Stimulated activated CD4-positive, alpha-beta T cell treated with anti-CD3 and anti-CD28 coated beads, Interleukin-4, amount 100 ng/mL, for 24 hours (primary cell): ENCODE measurements at places on chromosomes 4 and X.
A peak's percentile ranks its signal among the peaks of the same experiment; 100 is the strongest.

DNA sequence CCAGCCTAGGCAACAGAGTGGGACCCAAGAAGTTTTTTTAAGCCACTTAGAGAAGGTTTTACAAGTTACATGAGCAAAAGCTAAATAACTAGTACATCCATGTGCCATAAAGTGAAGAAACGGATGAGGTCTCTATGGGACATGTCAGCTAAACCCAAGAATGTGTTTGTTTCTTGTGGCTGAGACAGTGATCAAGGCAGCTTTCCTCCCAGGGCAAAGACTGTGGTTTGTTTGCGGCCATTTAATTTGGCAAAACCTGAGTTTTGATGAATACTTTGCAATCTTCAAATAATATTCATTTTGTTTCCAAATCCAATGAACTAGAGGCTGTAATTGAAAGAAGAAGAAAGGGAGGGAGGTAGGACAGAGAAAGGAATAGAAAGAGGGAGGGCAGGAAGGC is 44.9 kb upstream of the SLC2A9 start:
- no peak for DNase-seq

GRCh38 chr4:52877036-52877435 is 14.9 kb downstream of the RASL11B start:
- no peak for DNase-seq

DNA sequence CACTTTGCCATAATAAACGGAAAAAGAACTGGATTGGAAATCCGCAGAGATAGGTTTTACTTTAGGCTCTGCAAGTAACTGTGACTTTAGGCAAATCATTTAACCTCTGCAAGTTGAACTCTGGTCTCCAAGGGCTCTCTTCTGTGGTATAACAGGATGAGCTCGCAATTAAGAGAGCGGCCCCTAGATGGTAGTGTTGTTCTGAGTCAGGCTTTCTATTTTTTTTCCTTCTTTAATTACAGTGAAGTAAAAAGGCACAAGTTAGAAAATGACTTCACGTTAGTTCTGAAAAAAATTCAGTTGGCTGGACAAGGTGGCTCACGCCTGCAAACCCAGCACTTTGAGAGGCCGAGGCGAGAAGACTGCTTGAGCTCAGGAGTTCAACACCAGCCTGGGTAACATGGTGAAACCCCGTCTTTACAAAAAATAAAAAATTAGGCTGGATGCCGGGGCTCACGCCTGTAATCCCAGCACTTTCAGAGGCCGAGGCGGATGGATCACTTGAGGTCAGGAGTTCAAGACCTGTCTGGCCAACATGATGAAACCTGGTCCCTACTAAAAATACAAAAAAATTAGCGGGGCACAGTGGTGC is 18.0 kb downstream of the RPS3A start:
- peak; percentile 57 for DNase-seq

DNA sequence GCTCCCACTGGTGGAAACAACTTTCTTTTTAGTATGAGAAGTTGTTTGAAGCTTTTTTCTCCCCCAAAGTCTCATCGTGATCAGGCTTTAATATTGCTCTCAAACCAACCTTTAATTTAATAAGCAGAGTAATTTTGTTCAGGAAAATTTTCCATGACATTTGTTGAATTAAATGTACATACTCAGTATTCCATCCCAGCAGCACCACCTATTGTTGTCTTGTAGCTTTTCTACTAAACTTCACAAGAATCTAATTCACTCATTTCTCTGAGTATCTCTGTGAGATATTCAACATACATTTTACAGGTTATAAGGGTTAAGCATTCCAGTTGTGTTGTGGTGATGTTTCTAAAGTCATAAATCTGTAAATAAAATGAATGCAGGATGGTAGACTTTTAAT is 218.3 kb upstream of the HAND2 start:
- no peak for DNase-seq

- no peak for DNase-seq
These were observed 71.3 kb downstream of the SLC9A7 start for GRCh38 chrX:46687619-46688018.

DNA sequence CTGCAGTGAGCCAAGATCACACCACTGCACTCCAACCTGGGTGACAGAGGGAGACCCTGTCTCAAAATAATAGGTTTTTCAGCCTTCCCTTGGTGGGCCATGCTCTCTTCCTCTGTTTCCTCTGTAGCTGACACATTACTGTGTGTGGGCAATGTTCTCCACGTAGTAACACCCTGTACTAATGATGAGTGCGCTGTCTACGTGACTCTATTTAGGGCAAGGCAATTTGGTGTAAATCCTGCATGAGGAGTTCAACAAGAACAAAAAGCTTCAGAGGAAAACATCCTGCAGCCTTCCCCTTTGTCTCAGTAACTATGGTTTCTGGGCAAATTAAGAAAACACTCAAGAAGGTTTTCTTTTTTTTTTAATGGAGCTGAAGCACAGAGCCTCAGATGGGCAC is 24.4 kb upstream of the JAKMIP1 start:
- DNase-seq, result no peak

- no peak for DNase-seq
These were observed 952 bp downstream of the FAM47A start for GRCh38 chrX:34130980-34131744.

GRCh38 chr4:122041312-122041711 is 89.5 kb upstream of the TRPC3 start:
- no peak for DNase-seq

DNA sequence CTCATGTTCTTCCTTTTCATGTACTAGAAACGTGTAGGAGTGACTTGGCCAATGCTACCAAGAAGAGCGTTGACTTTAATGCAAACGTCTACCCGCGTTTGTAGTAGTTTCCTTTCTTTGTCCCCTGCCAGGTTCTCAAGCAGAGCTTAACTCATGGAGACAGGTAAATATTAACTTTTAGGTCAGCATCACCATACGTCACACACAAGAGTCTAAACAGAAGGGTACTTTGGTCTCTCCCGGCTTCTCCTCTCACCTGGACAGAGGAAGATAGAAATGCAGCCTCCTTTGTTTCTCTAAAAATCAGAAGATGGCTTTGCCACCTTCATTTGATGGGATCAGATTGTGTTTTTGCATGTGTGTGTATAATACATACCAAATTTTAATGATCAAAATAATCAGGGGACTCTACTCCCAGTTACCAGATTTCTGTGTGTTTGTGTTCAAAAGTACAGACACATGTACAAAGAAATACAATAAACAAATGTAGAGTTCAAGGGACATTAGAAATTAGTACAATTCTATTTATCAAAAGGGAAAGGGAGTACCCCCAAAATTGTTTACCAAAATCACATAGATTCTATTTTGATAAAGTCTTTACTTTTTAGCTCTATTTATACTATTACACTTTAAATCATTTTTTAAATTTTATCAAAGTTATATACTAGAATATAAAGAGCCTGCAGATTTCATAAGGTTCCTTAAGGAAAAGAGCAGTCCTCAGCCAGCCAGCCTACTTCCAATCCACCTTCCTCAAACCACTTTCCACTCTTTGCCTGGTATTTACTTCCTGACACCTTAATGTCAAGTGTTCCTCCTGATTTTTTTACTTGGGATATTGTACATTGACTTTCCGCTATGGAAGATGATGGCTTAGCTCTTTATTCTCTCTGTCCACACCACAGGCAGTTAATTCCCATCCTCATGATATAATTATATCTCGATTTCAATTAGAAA is 195.5 kb downstream of the RELL1 start:
- DNase-seq, result no peak

DNA sequence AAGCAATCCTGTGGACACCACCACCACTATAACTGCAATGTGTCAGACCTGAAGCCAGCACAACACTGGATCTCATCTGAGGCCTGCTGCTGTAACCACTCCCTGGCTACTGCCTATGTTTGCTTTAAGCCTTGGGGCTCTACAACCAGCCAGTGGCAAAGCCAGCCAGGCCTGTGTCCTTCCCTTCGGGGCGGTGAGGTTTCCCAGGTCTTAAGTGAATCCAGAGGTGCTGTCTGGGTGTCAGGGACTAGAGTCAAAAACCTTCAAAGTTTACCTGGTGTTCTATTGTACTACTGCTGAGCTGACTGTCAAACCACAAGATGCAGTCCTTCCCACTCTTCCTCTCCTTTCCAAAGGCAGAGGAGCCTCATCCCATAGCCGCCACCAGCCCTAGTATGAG is 750.5 kb downstream of the FAM133A start:
- DNase-seq, result no peak

GRCh38 chr4:145098675-145099037 is 545 bp downstream of the ABCE1 start:
- peak; percentile 63 for DNase-seq

DNA sequence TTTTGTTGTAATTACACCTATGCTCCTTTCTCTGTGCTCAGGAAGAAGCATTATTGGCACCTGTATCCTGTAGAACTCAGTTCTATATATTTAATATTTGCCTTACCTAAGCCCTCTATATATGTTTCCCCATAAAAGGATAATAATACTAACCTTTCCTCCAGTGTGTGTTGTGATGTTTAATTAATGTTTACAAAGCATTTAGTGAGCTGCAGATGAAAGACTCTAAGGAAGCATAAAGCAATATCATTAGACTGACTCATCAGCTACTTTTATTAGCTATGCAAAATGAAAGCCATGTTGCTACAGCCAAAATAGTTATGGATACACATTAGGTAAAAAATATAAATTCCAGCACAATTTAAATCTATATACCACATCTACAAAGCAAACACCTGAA is 93.6 kb upstream of the PTPN13 start:
- no peak for DNase-seq

GRCh38 chr4:140343303-140343702 is 30.1 kb upstream of the SCOC start:
- DNase-seq, result no peak

DNA sequence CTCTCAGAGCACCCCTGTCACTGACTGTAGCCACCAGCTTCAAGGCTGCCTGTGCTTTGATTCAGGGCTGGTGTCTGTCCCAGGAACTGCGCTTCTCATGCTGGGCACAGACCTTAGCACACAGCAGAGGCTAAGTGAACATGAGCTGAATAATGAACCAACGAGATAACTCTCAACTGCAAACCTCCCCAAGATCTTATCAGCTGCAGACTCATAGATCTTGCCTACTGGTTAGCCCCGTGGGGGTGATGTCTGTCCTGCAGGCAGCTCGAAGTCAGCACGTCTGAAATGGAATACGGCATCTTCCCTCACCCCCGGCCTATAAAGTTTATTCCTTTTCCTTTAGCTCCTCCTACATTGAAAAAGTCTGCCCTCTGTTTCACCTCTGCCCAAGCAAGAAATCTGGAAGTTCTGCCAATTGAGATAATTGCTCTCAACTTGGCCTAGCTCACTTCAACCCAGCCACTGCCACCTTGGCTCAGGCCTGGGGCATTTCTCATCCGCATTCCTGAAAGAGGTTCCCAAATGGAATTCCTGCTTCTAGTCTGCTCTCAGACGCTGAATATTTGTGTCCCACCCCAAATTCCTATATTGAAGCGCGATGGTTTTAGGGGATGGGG is 73.7 kb downstream of the GATB start:
- no peak for DNase-seq

DNA sequence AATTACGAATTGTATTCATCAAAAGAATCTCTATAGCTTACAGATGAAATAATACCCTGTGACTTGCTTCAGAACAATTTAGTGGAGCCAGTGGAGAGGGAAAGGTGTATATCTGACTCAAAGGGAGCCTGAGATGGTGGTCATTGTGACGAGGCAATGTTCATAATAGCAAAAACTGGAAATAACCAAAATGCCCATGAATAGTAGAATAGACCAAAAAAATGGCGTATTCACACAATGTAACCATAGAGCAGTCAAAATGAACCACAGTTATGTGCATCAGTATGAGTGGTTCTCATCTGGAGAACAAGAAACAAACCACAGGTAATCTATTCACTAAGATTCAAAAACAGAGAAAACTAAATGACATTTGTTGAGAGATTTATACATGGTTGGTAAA is 125.3 kb upstream of the CLNK start:
- DNase-seq, result no peak

DNA sequence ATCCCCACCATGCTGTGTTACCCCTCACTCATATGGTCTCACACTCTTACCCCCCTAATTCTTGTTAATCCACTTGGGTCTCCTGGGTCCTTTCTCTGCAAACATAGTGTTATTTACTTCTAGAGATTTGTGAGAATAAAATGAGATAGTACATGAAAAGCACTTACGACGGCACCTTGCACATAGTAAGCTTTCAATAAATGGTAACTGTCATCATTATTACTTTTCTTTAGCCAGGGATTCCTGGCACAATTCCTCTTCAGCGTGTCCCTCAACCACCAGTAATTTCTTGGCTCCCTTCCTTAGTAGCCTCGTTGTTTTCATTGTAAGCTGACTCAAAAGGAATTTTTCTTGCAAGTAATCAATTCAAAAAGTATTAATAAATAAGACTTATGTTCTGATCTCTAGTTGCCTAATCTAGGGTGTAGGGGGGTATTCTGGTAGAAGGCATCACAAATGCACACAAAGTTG is 30.1 kb upstream of the RBMX start:
- DNase-seq, result no peak
